ENCODE measurements at places on chromosomes 1 and 21.

GRCh38 chr1:163877016-163877415, 555.3 kb downstream of the NUF2 start:
- no peak for DNase-seq

GRCh38 chr1:181593042-181593441, 109.7 kb downstream of the CACNA1E start:
- DNase-seq, result no peak

GRCh38 chr1:15153184-15153841, at the start of gene TMEM51:
Gene TMEM51, plus strand, starts transcription at chr1:15153747. Its CDS starts 61,341 bp downstream, at chr1:15215088.
- DNase-seq, result no peak

- no peak for DNase-seq
Observed at GRCh38 chr21:41147096-41147978, 20.6 kb upstream of the BACE2 start.

- no peak for DNase-seq
Observed at GRCh38 chr1:156838972-156839371, 19.9 kb downstream of the INSRR start.

DNA sequence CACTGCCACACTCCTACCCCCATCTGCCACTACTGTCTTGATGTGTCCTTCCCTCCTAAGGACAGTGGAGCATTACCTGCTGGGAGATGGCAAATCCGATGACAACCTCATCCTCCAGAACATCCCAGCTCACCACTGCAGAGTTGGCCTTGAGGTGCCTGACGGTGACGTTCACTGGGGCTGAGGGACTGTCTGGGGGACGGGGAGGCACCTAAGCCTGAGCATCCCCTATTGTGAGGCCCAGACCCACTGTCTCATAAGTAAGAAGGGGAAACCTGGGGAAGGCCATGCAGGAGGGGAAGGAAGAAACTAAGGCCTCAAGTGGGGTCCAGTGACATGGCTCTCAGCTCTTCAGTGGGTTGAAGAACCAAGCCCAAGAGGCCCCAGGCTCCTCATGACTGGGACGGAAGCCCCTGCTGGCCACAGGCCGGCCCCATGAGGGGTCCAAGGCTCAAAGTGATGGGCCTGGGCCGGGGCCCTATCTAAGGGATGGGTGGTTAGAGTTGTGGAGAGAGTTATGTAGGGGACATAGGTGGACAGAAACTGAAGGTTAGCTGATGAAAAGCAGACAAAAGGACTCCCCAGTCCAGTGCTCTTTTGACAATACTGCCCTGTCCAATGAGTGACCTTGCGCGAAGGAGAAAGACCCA, 1.8 kb downstream of the FNDC5 start:
- DNase-seq, result no peak

- DNase-seq, result no peak
Observed at GRCh38 chr21:45067462-45068285, 6.7 kb upstream of the ADARB1 start.

GRCh38 chr21:26093122-26093521, 77.4 kb downstream of the APP start:
- DNase-seq, result no peak

DNA sequence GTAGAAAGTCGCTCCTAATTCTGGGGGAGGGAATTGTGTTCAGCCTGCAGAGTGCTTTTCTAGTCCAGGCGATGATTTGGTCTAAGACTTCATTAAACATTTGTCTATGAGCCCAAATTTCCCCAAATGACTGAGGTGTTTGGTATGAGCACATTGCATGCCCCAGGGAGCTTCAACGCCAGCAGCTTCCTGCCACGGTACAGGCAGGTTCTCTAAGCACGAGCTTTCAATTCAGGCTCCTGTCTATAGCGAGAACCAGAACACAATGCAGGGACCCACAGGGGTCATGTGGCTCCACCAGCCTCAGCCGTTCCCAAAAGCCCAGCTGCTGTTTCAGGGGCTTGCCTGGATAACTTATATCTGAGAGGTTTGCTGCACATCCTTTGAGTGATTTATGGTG, 34.1 kb upstream of the H6PD start:
- DNase-seq, result no peak

DNA sequence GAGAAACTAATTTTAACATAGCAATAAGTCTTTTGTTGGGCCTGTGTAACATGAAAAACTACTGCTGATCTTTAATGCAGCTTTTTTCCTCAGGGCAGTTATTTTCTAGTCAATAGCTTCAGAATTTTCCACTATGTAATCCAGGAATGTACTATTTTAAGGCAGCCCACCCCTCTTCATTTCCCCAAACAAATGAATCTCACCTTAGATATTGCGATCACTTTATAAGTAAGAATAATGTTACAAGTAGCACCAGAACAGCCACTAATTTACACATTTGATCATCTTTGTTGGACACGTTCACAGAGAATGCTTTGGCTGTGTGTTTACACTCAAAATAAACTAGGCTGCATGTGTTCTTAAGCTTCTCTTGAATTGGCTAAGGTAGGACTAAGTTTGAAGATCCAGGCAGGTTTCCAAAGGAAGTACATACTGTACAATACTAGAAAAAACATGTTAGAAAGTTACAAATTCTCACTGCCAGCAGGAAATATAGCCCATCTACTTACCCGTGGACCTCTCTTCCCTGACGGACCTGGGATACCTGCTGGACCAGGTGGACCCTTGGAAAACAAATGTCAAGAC, 41.7 kb downstream of the COL24A1 start:
- no peak for DNase-seq

DNA sequence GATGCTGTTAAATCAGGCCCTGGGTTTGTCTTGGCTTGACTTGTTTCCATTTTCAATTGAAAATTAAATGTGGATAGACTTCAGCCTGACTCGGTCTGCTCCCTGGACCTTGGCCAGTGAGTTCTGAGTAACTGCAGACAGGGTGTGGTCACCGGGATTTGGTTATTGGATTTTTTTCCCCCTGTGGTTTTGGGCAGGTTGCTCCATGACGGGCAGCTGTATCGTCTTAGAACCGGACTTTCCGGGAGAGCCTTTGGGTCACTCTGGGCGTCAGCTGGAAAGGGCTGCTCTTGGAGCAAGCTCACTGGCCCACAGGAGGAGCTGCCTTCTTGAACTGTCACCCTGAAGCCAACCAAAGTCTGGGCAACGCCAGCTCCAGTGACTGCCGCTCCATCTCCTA, 75.0 kb downstream of the CLIC6 start:
- no peak for DNase-seq

DNA sequence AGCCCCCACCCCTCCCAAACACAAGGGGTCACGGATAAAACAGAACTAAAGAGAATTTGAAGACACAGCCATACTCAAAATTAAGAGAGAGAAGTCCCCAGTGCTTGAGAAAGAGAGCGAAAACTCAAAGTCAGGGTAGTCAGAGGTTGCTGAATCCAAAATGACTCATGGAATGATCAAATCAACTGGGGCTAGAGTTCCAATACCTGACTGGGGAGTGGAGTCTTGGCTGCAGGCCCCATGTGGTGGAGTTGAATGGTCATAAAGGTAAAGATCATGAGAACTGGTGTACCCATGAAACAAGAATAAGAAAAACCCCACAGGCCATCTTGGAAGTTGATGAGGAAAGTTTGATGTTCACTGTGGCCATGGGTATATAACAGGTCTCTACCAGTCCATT, 84.5 kb upstream of the LRRN2 start:
- DNase-seq, result no peak

GRCh38 chr21:43187715-43188114, 18.9 kb downstream of the CRYAA start:
- no peak for DNase-seq

DNA sequence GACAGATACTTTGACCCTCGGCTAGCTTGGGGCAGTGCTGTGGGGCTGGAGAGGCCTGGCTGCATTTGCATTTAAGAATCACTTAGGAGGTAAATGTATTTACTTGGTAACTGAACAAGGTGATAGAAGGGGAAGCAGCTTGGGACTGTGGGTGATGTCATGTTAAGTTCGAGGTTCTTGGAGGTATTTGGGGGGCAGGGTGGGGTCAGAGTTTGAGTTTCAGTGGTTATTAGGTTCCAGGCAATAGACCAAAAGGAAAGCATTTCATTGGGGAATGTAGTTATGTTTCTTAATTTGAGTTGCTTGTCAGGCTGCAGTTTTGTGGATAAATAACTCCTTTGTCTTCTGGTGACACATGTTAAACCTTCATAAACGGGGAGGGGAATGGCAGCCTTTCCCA, 2.4 kb upstream of the FAM78B start:
- no peak for DNase-seq

- DNase-seq, result no peak
Observed at GRCh38 chr1:6022193-6022592, 23.5 kb upstream of the KCNAB2 start.

DNA sequence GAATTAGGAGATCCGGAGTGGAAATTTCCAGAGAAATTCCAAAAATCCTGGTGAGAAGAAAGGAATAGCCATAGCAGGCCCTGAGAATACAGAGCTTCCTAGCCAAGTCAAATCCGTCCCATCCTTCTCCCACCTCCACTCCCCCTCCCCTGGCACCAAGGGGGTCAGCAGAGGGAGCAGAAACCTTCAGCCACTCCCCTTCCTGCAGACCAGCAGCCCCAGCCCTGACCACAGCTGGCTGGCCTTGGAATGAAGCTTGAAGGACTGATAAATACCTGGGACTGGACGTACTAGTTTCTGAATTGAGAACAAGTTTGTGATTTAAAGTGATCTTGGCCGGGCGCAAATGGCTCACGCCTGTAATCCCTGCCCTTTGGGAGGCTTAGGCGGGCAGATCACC, 13.8 kb upstream of the RIPPLY3 start:
- DNase-seq, result no peak

GRCh38 chr1:15444468-15445389, 6.5 kb downstream of the CTRC start:
- DNase-seq, result no peak

DNA sequence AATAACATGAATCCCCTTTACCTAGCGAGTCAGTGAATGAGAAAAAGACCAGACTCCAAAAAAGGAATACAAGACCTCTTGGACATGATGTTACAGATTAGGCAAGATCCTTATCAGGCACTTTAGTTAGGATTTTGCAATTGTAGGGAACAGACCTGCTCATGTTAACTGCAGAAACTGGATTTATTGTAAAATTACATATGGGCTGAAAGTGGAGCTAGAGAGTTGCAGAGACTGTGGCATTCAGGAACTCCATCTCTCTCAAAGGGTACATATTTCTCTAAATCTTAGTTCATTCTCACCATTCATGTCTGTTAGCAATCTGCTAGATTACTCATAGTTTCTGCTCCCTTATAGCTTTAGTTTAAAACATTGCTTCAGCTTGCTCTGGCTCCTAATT, 142.2 kb downstream of the PAPPA2 start:
- no peak for DNase-seq

GRCh38 chr1:226722240-226722900, 16.7 kb downstream of the ITPKB start:
- no peak for DNase-seq

GRCh38 chr1:194466706-194467105, 1280.3 kb upstream of the B3GALT2 start:
- no peak for DNase-seq

GRCh38 chr1:187629075-187629474, 800.3 kb downstream of the PLA2G4A start:
- DNase-seq, result no peak

GRCh38 chr21:18722193-18722592, 318.6 kb upstream of the TMPRSS15 start:
- no peak for DNase-seq

DNA sequence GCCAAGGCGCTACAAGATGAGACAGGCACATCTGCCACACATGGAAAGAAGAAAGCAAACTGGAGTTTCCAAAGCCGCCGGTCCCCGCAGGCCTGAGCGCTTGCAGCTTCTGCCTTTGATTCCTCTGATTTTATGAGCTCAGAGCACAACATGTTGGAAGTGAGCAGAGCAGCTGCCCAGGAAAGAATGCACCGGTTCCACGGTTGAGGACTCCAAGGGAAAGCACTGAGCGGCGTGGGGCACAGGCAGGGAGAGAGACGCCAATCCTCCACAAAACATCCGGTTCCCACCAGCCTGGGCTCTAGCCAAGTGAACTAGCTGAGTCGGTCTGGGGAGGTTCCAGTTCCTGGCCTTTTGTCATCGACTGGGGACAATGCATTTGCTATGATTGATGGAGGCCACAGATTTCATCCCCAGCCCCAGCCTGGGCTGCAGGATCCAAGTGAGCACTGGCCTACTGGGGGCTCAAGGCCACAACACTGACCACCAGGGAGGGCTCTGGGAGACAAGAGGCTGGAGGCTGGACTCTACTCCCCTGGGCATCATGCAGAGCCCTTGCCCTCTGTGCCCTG, 253.1 kb upstream of the IRF2BP2 start:
- DNase-seq, result no peak

- DNase-seq, result no peak
Observed at GRCh38 chr1:24457866-24458265, 42.3 kb downstream of the NIPAL3 start.

DNA sequence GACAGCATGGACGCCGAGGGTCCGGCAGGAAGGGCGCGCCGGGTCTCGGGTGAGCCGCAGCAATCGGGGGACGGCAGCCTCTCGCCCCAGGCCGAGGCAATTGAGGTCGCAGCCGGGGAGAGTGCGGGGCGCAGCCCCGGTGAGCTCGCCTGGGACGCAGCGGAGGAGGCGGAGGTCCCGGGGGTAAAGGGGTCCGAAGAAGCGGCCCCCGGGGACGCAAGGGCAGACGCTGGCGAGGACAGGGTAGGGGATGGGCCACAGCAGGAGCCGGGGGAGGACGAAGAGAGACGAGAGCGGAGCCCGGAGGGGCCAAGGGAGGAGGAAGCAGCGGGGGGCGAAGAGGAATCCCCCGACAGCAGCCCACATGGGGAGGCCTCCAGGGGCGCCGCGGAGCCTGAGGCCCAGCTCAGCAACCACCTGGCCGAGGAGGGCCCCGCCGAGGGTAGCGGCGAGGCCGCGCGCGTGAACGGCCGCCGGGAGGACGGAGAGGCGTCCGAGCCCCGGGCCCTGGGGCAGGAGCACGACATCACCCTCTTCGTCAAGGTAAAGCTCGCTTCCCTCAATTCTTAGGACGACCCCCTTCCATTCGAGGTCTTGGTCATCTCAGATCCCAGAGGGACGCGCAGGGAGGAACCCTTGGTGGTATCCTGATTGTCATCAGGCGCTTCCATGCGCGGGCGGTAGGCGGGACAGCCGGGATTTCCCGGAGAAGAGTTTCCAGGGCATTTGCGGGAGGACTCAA, 1.6 kb downstream of the CLIC6 start:
- no peak for DNase-seq

DNA sequence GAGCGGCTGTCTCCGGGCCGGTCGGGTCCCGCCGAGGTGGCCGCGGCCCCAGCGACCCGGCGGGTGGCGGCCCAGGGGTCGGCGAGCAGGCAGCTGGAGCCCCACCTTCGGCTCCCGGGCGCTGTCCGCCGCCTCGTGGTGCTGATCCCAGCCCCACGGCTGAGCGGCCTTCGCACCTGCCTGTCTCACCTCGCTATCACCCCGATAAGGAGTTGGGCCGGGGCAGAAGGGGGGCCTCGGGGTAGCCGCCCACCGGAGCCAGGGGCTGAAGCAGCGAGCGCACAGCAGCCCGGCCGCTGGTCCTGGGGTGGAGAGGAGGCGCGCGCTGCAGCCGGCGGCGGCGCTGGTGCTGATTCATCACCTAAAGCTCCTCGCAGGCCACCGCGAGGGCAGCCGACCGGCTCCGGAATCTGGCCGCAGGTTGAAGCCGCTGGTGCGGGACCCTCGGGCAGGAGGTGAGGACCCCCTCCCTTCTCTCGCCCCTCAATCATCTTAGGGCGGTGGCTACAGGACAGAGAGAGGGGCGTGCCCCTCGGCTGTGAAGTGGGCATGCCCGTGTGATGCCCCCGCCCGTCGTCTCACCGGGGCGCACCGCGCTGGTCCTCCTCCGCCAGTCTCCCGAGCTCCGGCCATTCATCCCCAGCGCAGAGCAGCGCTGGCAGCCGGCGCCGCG, 575 bp downstream of the TRIM67 start:
- DNase-seq, result no peak

Measured in AG04449 (cell line).